ENCODE measurements at places on chromosomes 11 and 22.

GRCh38 chr11:114354076-114354475 is 46.2 kb downstream of the C11orf71 start:
- no peak for DNase-seq

GRCh38 chr11:1938343-1939005 is 8.7 kb upstream of the MRPL23 start:
- peak; percentile 6 for DNase-seq

- DNase-seq = no peak
Measured at GRCh38 chr11:102615077-102615893, 9.8 kb downstream of the MMP20 start.

DNA sequence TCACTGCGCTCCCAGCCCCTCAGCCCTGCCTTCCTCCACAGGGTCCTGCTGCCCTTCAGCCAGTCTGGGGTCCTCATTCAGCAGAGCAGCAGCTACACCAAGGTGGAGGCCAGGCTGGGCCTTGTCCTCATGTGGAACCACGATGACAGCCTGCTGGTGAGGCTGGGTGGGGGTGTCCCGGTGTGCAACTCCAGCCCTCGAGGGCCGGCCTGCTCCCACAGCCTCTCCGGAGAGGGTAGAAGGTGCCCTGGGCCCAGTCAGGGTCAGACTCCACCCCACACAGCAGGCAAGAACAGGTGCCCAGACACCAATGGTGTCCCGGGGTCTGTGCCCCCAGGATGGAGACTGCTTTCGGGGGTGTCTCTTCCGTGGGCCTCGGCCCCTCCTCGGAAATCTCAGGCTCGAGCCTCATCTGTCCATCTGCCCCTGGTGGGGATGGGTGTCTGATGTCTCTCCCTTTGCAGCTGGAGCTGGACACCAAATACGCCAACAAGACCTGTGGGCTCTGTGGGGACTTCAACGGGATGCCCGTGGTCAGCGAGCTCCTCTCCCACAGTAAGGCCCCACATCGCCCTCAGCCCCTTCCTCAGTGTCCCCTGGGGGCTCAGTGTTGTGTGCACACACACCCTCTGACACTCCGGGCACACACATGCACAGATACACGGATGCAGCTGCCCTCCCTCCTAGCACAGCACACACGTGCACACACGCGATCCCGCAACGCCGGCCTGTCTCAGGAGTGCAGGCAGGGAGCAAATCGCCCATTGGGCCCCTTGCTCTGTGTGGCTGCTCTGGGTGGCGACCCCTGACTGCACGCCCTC is 4.9 kb downstream of the MUC5AC start:
- no peak for DNase-seq

GRCh38 chr11:77752516-77752915 is 68.0 kb downstream of the RSF1 start:
- DNase-seq = no peak

- peak; percentile 60 for DNase-seq
Measured at GRCh38 chr11:2213384-2213842, 41.8 kb upstream of the TH start.

Measured in activated CD4-positive, alpha-beta T cell treated with anti-CD3 and anti-CD28 coated beads, Interleukin-2, amount 10 ng/mL, durations not matched to agents 7 days and 5 days (primary cell).